Naive thymus-derived CD8-positive, alpha-beta T cell (primary cell): ENCODE measurements at places on chromosomes 16 and 17. TPM values are rescaled to one million over a fixed set of nuclear protein-coding genes. Genes with fewer than 3 reads are reported as not detected.

DNA sequence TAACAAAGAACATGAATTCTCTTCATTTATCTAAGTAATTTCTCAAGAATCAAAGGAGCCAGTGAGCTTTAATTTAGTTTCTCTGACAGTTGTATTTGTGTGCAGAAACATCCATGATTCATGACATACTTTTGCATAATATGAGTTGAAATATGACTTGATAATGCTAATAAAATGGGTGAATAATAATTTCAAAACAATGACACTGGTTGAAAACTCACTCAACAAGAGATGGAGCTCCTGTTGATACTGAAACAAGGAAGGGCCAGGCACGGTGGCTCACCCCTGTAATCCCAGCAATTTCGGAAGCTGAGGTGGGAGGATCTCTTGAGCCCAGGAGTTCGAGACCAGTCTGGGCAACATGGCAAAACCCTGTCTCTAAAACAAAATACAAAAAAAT lies 147.0 kb downstream of the MAP2K6 start:
- no peak overlapping the region for H3K4me3 ChIP-seq
- H3K27ac ChIP-seq: no peak overlapping the region
- H3K36me3 ChIP-seq: no peaks in the 10 kb centered on the region
- no peak for DNase-seq

- peak overlapping the region; percentile 29 for H3K27ac ChIP-seq
- H3K36me3 ChIP-seq: no peaks in the 10 kb centered on the region
- no peak overlapping the region for H3K4me3 ChIP-seq
- peaks cover 14% of the 10 kb centered on the region for H3K4me1 ChIP-seq
- H3K27me3 ChIP-seq: no peaks in the 10 kb centered on the region
Measured at GRCh38 chr17:19017401-19017800, 12.8 kb upstream of the FAM83G start.

- no peak overlapping the region for H3K27ac ChIP-seq
- H3K4me3 ChIP-seq: no peak overlapping the region
- DNase-seq: no peak
- peaks cover 16% of the 10 kb centered on the region for H3K4me1 ChIP-seq
Measured at GRCh38 chr17:78974635-78975591, 4.8 kb downstream of the LGALS3BP start.

DNA sequence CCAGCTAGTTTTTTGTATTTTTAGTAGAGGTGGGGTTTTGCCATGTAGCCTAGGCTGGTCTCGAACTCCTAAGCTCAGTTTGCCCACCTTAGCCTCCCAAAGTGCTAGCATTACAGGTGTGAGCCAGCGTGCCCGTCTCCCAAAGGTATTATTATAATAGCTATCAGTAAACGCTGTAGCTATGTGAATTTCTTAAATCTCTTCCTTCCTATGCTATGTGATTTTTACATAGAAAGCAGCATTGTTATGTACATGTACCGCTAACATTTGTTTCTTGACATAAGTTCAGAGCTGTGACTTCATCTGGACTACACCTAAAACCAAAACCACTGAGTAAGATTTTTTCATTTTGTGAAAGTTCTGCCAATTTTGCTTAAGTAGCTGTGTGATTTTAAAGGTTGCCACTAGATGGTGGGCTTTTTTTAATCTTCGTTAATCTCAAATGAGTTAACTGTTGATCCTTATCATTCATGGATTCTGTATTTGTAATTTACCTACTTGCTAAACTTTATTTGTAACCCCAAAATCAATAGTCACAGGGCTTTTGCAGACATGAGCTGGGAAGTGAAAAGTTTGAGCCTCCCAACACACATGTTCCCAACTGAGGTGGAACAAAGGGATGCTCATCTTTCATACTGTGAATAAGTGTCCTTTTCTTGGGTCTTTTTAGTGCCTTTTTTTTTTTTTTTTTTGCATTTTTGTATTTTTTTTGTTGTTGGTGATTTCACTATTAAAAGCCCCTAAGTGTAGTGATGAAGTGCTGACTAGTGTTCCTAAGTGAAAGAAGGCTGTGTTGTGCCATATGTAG lies 21.9 kb downstream of the PRKAR1A start:
- no peaks in the 10 kb centered on the region for H3K4me1 ChIP-seq
- peak overlapping the region; percentile 60 for H3K27ac ChIP-seq
- no peak overlapping the region for H3K4me3 ChIP-seq
- DNase-seq: no peak

GRCh38 chr17:1574697-1575471 lies 12.3 kb upstream of the PITPNA start:
- no peaks in the 10 kb centered on the region for H3K36me3 ChIP-seq
- no peak overlapping the region for H3K27ac ChIP-seq
- no peak for DNase-seq
- H3K27me3 ChIP-seq: no peaks in the 10 kb centered on the region
- no peaks in the 10 kb centered on the region for H3K4me1 ChIP-seq
- no peak overlapping the region for H3K4me3 ChIP-seq

- no peak overlapping the region for H3K4me3 ChIP-seq
- no peak for DNase-seq
- H3K4me1 ChIP-seq: no peaks in the 10 kb centered on the region
- no peaks in the 10 kb centered on the region for H3K36me3 ChIP-seq
- H3K27me3 ChIP-seq: peaks cover 2% of the 10 kb centered on the region
- H3K27ac ChIP-seq: no peak overlapping the region
Measured at GRCh38 chr17:67316781-67317180, 49.6 kb downstream of the PSMD12 start.

The SCARF1 gene
- 1.3 TPM for total RNA-seq
